SK-N-MC (cell line): ENCODE measurements at places on chromosomes 3 and 15.

GRCh38 chr3:150261958-150262357, 146.1 kb upstream of the TSC22D2 start:
- no peak for DNase-seq

DNA sequence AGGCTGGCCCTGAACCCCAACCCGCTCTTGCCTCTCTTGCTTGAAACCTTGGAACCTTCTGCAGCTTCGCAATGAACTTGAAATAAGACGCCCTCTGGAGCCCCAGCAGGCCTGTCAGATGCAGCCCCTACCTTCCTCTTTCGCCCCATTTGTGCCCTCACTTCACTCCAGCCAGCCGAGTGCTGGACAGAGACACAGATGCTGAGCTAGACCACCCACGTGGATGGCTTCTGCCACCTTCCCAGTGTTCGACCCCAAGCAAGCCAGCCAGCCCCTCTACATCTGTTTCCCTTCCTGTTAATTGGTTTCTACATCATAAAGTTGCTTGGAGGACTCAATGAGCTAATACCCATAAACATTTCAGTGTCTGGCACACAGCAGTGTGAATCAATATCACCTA, 23.8 kb upstream of the SNRPA1 start:
- no peak for DNase-seq

DNA sequence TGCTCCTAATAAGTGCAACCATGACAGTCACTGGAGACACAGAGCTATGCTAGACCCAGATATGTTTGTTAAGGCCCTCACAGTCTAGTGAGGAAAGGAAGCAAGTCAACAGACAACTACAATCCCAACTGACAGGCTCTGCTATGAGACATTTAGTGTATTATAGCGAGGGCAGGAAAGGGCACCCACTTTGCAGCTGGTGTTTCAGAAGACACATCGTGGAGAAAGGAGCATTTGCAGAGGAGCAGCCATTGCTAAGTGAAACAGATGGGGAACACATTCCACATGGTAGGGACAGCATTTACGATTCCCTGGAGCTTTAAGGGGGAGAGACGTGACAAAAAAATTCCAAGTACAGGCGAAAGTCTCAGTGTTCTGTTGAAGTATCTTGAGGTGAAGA, 685.6 kb downstream of the AGBL1 start:
- DNase-seq, result no peak

GRCh38 chr3:161137260-161137659, 32.1 kb upstream of the B3GALNT1 start:
- DNase-seq, result no peak

DNA sequence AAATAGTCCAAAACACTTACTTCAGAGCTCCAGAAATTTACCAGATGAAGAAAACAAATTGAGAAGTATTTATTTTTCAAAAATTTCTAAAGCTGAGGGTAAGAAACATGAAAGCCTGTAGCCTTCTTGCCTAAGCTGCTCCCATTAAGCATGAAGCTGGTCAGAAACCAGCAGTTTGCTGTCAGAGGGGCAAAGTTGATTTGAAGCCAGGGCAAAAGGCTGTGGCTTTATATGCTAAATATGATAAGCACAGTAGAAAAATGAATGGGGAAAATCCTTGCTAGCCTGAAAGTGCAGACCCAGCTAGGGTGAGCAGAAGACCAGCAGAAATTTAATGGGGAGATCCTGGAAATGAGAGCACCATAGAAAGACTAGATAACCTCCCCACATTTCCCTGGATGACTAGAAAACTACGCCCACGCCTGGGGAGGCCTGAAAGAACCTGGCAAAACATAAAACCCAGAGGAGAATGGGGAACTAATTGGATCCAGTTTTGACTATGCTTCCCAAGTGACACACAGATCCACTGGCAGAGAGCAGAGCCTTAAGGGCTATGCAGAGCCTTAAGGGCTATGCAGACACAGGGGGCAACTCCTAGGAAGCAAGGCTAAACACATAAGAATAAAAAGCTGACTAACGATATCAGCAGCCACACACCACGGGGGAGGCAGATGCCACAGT, 43.0 kb upstream of the HEG1 start:
- DNase-seq, result no peak

- DNase-seq, result no peak
Observed at GRCh38 chr3:126656371-126657134, 1.6 kb upstream of the TXNRD3 start.
